ENCODE measurements at places on chromosomes 2 and 18.

DNA sequence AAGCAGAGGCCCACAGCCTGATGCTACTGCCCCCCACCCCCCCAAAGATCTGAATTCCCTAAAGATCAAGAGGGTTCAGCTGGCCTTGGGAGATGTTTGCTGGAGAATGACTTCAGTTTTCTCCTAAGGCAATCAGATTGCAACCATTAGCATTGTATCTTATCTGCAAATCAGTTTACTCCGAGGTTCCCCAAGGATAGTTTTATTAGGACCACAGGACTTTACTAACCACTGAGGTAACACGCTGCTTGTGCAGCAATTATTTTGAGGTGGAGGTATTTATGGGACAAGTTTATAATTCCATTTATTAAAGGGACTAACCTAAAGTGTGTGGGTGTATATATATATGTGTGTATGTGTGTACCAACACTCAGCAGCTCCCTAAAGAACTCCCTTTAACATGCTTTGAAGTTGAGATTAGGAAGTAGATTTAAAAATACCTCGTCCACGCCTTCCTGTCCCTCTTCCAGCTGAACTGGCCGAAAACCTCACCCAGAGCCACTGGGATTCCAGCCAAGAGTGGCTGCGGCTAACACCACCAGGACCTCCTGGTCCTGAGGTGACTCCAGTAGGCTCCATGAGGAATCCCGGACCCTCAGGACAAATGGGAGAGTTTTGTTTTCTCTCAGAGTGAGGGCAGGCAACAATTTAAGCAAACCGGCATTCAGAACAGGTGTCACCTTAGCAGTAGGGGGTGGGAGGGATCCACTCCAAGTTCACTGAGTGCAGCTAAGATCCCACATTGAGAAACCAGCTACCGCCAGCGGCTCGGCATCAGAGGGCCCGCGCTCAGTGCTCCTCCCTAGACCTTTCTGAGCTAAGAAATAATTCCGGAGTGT is 3.0 kb upstream of the DLX1 start:
- DNase-seq, result peak; percentile 81

GRCh38 chr18:8609659-8610458 is 622 bp downstream of the RAB12 start:
- DNase-seq, result peak; percentile 71

GRCh38 chr2:62200868-62201267 is 5.0 kb downstream of the B3GNT2 start:
- DNase-seq, result no peak

DNA sequence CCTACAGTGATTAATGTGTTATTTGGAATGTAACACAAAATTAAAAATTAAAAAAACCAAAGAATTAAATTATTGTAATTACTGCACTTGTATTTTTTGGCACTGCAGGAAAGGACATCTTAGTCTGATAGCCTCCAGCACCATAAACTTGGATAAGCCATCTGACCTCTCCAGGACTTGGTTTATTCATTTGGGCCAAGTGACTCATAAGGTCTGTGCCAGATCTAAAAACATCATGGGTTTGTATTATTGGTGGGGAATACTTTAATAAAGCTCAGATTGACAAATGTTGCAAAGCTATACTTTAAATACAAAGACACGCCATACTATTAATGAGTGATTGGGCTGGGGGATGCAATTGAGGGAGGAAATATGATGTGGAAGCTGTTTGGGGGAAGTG is 225.2 kb downstream of the ZNF521 start:
- DNase-seq, result no peak

DNA sequence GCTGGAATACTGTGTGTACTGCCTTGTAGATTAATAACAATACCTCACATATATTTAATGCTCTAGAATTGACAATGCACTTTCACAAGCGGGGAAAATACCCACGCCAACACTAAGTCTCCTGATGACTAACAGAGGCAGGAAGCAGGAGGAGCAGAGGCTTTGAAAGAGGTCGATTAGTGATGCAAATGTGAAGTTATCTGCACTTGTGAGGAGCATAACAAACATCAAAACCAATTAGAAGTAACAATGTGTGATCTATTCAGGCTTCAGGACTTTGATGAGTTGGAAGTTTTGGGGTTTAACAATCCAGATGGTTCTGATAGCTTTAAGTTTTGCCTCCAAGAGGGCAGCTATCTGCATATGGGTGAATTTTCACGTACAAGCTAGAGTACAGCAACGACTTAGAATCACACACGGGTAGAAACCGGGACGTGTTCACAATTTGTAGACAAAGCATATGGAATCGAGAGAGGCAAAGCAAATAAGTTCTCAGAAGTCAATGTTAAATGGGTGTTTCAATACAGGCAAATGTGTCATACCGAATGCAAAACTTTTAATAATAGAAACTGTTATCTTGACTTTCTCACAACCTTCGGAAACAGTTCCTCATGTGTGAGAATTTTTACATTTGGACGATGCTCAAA is 114.5 kb downstream of the METTL8 start:
- DNase-seq, result no peak

GRCh38 chr2:45687964-45688363 is 36.5 kb downstream of the PRKCE start:
- no peak for DNase-seq

GRCh38 chr2:219417374-219417773 is 803 bp upstream of the DES start:
- DNase-seq, result peak; percentile 87

- DNase-seq, result peak; percentile 84
Observed at GRCh38 chr2:73053316-73054114, 18.0 kb downstream of the SFXN5 start.

DNA sequence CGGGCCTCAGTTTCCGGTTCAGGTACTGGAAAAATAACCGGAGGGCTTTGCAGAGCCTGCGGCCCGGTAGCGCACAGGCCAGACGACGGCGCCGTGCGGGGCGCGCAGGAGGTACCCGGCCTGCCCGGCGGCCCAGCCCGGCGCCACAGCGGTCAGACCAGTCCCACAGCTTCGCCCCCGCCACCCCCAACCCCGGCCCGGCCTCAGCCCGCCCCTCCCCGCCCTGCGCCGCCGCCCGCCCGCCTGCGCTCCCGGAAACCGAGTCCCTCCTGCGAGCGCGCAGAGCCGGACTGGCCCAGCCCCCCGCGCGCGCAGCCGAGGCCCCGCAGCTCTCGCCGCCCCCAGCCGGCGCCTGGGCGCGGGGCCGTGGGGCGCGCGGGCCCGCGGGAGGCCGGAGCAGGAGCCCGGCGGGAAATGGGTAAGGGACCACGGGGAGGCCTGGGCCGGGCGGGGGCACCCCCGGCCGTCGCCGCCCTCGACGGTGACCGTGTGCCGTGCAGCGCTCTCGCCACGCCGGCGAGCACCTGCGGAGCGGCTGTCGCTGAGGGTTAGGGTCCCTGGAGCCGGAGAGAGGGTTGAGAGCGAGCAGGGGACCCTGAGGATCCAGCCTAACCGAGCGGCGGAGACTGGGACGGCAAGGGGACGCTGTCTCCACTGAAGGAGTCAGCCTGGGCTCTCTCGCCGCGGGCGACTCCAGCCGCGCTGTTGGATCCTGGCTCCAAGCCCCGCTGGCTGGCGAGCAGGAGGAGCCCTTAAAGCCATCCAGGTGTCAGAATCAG is 16.5 kb upstream of the PSD4 start:
- DNase-seq, result peak; percentile 80

DNA sequence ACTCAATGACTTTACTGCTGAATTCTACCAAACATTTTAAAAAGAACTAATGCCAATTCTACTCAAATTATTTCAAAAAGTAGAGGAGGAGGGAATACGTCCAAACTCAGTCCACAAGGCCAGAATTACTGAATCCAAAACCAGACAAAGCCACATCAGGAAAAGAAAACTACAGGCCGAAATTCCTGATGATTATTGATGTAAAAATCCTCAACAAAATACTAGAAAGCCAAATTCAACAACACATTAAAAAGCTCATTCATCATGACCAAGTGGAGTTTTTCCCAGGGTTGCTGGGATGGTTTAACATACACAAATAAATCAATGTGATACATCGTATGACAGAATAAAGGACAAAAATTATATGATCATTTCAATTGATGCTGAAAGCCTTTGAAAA is 103.9 kb upstream of the UBE2E3 start:
- DNase-seq, result no peak

GRCh38 chr2:12731701-12732280 is 15.1 kb downstream of the TRIB2 start:
- DNase-seq, result no peak

DNA sequence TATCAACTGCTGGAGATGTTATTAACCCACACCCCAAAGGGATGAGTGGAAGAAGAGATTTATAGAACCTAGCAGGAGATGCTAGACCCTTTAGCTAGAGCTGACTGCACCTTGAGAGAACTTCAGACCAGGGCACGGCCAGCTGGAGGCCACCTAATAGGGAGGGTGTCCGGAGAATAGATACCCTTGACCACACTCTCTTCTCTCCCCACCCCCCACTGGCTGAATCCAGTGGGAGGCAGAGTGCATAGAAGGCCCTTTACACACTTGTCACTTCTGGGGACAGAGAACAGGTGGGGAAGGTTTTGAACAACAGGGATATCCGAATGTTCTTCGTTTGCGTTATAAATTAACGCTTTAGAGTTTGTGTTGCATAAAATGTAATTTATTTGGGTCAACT is 84.6 kb downstream of the PHLPP1 start:
- no peak for DNase-seq

GRCh38 chr2:86433137-86433536 is 8.0 kb upstream of the KDM3A start:
- DNase-seq, result no peak

- DNase-seq, result no peak
Observed at GRCh38 chr2:200221055-200221955, 85.2 kb upstream of the SPATS2L start.

DNA sequence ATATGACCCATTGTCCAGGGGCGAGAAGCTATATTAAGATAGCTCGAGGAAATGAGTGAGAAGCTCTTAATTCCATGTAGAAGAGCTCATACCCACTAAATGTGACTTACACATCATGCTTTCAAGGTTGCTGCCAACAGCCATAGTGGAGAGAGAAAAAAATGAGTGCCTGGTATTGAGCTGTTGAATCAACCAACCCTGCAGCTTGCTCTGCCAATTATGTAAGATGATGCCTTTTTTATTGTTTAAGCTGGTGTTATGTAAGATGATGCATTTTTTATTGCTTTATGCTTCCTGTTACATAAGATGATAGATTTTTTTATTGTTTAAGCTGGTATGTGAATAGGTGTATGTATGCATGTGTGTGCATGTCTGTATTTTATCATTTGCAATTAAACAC is 228.2 kb downstream of the CCDC178 start:
- DNase-seq, result no peak

GRCh38 chr18:59700535-59700967 is 3.3 kb upstream of the CCBE1 start:
- DNase-seq, result no peak

DNA sequence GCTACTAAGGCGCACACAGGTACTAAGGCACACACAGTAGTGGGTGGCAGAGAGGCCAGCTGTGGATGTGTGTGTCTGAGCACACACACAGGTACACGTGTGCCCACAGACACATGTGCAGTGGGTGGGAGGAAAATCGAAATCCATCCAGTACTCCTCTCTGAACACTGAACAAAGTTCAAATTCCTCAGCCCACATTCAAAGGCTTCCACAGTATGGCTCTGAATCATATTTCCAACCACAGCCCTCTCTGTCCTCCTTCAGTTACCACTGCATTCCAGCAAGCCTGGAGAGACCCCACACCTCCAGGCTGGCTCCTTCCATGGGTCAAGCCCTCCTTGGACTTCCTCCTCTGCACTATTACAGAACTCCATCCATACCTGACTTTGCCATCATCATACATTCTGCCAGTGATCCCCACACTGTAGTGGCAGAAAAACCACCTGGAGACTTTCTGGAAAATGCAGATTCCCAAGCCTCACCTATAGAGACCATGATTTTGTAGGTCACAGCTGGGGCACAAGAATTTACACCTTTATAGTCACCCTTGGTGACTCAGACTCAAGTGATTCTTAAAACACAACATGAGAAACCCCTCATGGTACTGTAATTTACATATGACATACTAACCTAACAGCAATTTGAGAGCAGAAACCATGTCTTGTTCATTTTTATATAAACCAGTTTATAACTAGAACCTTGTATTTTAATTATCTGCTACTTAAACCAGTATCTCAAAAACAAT is 31.4 kb downstream of the EPG5 start:
- peak; percentile 73 for DNase-seq

DNA sequence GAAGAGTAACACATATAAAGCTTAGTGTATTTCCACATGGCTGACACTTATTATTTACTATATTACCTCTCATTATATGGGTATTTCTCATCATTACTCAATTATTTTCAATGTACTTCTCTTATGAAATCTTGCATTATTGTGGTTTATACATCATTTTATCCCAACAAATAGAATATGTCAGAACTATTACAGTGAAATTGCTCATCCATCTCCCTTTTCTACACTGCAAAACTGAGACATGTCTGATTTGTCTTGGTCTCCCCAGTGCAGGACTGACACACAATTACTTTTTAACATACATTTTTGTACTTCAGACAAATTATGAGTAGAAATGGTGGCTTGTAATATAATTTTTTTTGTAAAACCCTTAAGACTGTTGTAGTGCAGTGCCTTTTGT is 600.9 kb downstream of the PLCL1 start:
- no peak for DNase-seq

DNA sequence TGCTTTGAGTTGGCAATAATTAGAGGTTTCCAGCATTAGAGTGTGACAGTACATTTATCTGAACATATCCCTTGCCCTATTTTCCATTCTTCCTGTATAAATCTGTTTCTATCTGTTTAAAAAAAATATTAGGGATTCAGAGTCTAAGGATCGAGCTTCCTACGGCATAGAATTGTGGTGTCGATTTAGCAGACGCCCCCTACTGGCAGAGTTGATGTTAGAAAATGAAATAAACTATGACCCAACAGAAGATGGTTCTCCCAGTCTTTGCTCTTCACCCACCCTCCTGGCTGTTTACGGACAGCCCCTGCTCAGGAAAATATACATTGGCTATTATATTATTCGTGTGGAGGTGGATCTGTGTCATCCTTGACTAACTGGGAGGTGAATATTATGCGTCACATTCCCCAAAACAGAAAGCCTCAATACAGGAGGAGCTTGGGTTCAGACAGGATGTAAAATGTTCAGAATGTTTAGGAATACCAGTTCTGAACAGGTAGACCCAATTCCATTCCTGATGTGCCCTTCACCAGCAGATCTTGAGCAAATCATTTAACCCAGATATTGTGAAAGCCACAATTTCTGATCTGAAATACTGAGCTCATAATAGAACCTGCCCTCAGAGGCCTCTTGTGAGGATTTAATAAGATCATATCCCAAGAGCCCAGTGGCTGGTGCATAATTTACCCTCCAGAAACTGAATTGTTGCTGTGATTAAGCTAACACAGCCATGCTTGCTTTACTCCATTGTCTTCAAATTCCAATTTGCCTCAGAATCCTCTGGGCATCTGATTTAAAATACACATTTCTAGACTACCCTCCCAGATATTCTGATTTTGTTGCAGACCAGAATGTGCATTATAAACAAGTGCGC is 10.8 kb upstream of the ERMN start:
- DNase-seq, result no peak

DNA sequence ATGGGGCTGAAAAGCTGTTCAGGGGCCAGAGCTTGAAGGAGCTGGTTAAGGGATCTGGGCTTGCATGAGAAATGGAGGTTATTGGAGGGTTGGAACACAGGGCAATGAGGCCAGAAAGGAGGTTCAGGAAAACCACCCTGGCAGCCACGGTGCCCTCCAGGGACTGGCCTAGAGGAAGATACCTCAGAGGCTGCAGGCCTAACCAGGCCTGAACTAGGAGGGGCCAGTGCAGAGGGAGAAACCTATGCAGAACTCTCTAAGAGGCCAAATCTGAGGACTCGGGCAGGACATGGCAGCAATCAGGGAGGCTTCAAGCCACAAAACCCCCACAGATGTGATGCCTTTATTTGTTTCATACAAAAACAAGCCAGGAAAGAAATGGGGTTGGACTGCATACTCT is 66.8 kb downstream of the BIN1 start:
- DNase-seq, result peak; percentile 55

- no peak for DNase-seq
Observed at GRCh38 chr2:48120759-48121242, 214.5 kb upstream of the FBXO11 start.

All from osteoblast (primary cell).